Heart right ventricle (tissue), 16 donors: ENCODE measurements at places on chromosomes 4 and X. TPM values are rescaled to one million over a fixed set of nuclear protein-coding genes. Genes with fewer than 3 reads are reported as not detected.

The DCK gene
- 6.7 TPM for total RNA-seq

The STIM2 gene
- total RNA-seq, result 11.2 TPM

GRCh38 chrX:23779025-23779424 is 3.9 kb upstream of the SAT1 start:
- no peak for DNase-seq

DNA sequence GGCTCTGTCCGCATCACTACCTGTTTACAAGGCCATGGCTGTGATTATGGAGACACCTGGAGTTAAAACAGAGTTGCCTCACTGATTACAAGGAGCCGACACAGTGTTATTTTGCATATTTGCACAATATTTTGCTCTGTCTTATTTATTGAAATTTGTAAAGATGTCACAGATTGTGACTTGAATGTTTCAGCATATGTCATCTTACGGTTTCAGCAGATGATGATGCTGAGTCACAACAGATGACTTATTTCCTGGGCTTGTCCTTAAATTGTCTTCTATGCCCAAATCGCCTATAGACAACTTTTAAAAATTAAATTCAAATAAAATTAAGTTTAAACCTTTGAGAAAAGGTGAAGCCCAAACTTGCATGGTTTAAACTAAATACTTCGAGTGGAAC is 87.1 kb upstream of the INPP4B start:
- DNase-seq, result no peak

DNA sequence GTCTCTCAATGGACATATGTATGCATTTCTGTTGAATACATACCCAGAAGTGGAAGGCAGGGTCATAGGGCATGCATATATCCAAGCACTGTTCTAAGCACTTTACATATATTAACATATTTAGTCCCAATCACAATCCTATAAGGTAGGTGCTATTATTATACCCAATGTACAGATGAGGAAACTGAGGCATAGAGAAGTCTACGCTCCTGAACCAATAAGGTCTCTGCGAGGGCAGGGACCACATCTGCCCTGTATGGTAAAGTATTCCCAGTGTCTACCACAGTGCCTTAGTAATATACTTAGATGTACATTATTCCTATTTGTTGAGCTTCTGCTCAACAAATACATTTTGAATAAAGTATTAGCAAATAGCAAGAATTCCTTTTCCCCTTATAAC is 5.2 kb downstream of the PPAT start:
- no peak for DNase-seq

GRCh38 chrX:74132280-74132679 is 171.7 kb upstream of the ZCCHC13 start:
- no peak for DNase-seq

DNA sequence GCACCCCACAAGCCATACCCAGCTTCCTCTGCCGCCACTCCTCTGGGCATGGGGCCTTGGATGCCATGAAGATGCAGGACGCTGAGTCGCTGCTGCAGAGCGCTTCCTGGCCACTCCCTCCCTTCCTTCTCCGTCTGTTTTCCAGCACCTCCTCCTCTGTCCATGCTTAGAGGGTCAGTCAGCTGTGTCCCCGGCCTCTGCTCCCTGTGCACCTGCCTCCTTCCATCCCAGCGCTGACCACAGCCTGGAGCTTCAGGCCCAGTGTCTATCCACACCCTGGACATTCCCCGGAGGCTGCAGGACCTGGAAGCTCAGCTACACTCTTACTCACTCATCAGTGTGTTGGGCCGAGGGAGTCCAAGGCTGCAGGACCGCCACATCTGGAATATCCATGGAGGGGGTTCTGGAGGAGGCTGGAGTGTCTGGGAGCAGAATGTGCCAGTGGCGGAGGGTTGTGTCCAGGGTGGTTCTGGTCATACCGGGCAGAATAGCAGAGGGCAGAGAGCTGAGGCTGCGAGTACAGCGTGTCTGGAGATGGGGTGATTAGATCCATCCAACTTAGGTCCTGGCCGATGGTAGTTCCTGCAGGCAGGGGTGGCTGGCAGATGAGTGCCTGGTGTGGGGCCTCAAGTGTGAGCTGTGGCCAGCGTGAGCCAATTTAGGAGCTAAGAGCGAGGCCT is 58.6 kb upstream of the ADRA2C start:
- DNase-seq, result no peak
